Heart left ventricle (tissue), 16 donors: ENCODE measurements at places on chromosomes 5 and 9.

DNA sequence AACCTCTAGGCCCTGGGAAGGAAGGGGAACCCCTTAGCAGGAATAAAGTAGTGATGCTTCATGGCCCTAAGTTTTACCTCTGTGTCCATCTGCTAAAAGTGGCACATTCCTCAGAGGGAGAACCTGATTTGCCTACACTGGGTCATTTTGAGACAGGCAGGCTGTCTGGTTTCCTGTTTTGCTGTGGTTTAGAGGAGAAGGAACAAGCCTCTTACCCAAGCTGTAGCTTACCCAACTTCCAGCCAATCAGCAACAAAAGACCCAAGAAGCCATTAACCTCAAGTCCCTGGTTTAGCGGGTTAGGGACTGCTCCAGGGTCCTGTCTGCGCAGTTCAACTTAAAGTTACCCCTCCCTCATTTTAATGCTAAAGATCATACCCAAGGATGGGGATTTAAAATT is 411.0 kb downstream of the MAT2B start:
- no peak for DNase-seq
- H3K4me1 ChIP-seq: no peaks in the 10 kb centered on the region
- no peaks in the 10 kb centered on the region for H3K36me3 ChIP-seq
- H3K27ac ChIP-seq: no peak overlapping the region
- no peaks in the 10 kb centered on the region for H3K27me3 ChIP-seq

DNA sequence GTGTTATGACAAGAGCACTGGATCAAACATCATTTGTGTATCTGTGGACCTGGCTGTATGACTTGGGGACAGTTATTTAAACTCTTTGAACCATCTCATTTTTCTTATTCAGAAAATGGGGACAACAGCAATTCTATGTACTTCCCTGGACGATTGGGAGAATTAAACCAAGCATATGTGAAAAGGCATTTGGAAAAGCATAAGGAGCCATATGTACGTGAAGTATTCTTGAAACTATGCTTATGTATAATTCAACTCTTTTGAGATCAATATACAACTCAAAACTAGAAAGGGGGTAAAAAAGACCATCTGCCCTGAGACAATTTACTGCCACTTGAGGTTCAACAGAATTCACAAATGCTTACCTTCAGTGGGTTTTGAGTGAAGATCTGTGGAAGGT is 75.5 kb downstream of the NLN start:
- no peak for DNase-seq
- H3K4me3 ChIP-seq: no peak overlapping the region

- no peaks in the 10 kb centered on the region for H3K36me3 ChIP-seq
- H3K4me3 ChIP-seq: peak overlapping the region; percentile 72
- H3K27me3 ChIP-seq: no peaks in the 10 kb centered on the region
- peak overlapping the region; percentile 65 for H3K27ac ChIP-seq
- peaks cover 13% of the 10 kb centered on the region for H3K4me1 ChIP-seq
Measured at GRCh38 chr5:69331528-69332445, 814 bp downstream of the CCDC125 start.

GRCh38 chr5:89735082-89735481 is 674.5 kb downstream of the CETN3 start:
- no peak overlapping the region for H3K4me3 ChIP-seq
- no peaks in the 10 kb centered on the region for H3K36me3 ChIP-seq
- H3K4me1 ChIP-seq: no peaks in the 10 kb centered on the region
- H3K27me3 ChIP-seq: no peaks in the 10 kb centered on the region

DNA sequence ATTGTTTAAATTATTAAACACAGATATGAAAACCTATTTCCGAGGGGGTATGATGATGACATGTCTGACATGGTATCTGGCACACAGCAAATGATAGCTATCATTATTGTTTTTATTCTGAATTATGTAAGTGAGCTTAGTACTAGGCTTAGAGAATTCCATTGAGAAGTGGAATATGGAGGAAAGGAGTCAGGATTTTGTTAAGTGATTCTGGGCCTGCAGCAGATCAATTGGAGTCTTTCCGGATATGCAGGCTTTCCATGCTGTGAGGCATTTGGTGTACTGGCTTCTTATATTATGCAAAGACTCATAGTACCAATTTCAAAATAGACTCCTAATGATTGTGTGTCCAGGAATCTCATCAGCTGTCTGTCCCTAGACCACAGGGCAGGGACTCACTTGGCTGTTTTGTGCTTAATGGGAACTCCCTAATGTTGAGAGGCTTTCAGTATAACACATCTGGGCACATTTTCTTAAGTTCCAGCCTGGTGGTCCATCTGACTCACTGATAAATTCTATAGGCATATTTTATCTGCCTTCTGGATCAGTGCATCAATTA is 180.0 kb upstream of the KLF9 start:
- no peaks in the 10 kb centered on the region for H3K36me3 ChIP-seq
- DNase-seq: no peak
- H3K27ac ChIP-seq: peak overlapping the region; percentile 27
- H3K4me1 ChIP-seq: peaks cover 4% of the 10 kb centered on the region

- no peak for DNase-seq
- peaks cover 16% of the 10 kb centered on the region for H3K36me3 ChIP-seq
- no peak overlapping the region for H3K4me3 ChIP-seq
- H3K27ac ChIP-seq: no peak overlapping the region
Measured at GRCh38 chr5:123610665-123611405, 98.9 kb downstream of the CSNK1G3 start.

- no peaks in the 10 kb centered on the region for H3K36me3 ChIP-seq
- no peak overlapping the region for H3K27ac ChIP-seq
- no peaks in the 10 kb centered on the region for H3K27me3 ChIP-seq
- no peaks in the 10 kb centered on the region for H3K4me1 ChIP-seq
Measured at GRCh38 chr5:133234911-133235310, 183.1 kb downstream of the HSPA4 start.

GRCh38 chr9:80560976-80561375 is 989.2 kb downstream of the TLE4 start:
- no peaks in the 10 kb centered on the region for H3K36me3 ChIP-seq
- H3K27me3 ChIP-seq: no peaks in the 10 kb centered on the region
- no peak for DNase-seq
- no peak overlapping the region for H3K27ac ChIP-seq
- H3K4me1 ChIP-seq: no peaks in the 10 kb centered on the region

DNA sequence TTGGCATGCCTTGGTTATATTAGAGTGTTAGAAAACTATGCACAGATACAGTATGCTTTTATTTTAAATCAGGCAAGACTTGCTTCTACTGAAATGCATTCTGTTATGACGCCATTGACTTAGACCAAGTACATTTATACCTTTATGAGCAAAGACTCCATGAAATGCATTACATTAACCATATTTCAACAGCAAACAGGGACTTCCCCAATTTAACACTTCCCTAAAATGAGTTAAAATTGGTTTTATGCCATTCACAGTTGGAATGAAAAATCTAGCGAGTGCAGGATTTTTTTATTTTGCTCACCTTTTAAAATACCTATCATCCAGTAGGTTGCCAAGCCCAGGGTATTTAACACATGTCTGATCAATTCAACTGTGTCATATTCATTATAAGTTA is 272.1 kb upstream of the IZUMO3 start:
- H3K36me3 ChIP-seq: no peaks in the 10 kb centered on the region
- H3K4me1 ChIP-seq: no peaks in the 10 kb centered on the region
- no peak for DNase-seq
- H3K27ac ChIP-seq: no peak overlapping the region
- H3K4me3 ChIP-seq: no peak overlapping the region
- H3K27me3 ChIP-seq: no peaks in the 10 kb centered on the region

DNA sequence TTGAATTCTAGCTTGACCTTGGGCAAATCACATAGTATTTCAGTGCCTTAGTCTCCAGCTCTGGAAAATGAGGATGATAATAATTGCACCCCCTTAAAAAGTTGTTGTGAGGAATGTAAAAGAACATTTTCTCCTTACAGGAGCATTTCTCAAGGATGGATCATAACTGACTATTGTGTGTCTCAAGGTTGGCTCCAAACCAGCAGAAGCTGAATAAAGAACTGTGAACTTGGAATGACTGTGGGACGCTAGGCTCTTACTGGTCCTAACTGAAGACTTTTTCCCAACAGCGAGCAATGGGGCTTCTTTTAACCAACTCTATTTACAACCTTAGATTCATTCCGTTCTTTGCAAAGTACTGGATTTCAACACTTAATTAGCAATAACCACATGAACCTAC is 26.2 kb upstream of the GLRX start:
- H3K4me1 ChIP-seq: peaks cover 2% of the 10 kb centered on the region
- DNase-seq: no peak
- no peak overlapping the region for H3K27ac ChIP-seq

DNA sequence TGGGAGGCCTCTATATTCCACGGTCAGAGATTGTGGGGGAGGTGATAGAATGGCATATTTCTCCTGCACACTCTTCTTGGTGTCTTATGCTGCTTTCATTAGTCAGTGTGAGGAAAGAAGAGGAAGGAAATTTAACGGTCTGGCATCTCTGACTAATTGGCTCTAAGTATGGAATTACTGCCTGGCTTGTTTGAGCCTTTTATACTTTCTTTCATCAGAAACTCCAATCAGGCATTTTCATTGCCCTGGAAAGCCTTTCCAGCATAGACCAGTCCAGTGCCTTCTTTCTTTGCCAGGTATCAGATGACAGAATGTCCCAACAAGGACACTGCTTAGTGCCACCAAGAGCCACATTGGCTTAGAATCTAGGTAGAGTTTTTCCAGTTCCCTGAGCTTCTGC is 30.2 kb downstream of the CYSTM1 start:
- H3K27me3 ChIP-seq: no peaks in the 10 kb centered on the region
- DNase-seq: no peak
- peaks cover 3% of the 10 kb centered on the region for H3K4me1 ChIP-seq
- peak overlapping the region; percentile 41 for H3K27ac ChIP-seq
- no peak overlapping the region for H3K4me3 ChIP-seq

DNA sequence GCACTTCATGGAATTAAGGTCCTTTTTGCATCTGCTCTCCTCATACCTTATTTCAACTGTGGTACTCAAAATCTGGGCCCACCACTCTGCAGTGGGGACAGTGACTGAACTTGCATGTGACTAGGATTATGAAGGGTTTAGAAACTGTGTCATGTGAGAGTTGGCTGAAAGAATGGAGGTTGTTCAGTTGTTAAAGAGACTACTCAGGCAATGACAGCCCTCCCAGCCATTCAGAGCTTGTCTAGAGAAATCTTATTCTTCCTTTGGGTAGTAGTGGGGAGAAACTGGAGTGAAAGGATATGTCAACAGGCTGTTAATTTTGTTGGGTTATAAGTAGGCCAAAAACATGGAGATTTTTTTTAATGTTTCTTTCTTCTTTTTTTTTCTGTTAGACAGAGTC is 10.3 kb downstream of the AOPEP start:
- peaks cover 4% of the 10 kb centered on the region for H3K4me1 ChIP-seq
- H3K27me3 ChIP-seq: no peaks in the 10 kb centered on the region
- no peak overlapping the region for H3K27ac ChIP-seq
- peaks cover 3% of the 10 kb centered on the region for H3K36me3 ChIP-seq

DNA sequence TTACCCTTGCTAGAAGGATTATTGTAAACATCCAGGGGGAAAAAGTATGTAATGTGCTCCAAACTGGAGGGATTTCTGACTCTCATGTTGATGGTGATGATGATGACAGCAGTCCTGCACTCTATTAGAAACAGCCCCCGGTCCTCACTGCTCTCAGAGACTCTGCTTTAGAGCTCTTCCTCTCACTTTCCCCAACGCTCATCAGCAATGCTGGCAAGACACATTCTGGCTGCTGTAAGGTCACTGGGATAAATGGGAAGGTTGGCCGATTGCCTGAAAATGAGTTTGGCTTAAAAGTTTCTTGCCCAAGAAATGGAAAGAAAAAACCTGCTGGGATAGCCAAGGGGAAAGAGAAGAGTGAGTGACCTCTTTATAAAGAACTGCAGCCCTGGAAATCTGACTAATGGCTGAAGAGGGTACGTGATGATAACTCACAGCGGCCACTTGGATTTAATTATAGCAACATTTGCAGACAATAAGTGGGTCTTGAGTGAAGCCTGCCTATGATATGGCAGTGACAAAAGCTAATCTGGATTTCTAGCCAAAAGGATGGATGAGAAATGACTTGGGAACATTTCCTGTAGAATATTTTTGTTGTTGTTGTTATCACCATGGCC is 235.8 kb downstream of the TMEM38B start:
- no peaks in the 10 kb centered on the region for H3K36me3 ChIP-seq
- DNase-seq: peak; percentile 67
- no peak overlapping the region for H3K27ac ChIP-seq
- H3K4me3 ChIP-seq: no peak overlapping the region
- no peaks in the 10 kb centered on the region for H3K4me1 ChIP-seq
- no peaks in the 10 kb centered on the region for H3K27me3 ChIP-seq

DNA sequence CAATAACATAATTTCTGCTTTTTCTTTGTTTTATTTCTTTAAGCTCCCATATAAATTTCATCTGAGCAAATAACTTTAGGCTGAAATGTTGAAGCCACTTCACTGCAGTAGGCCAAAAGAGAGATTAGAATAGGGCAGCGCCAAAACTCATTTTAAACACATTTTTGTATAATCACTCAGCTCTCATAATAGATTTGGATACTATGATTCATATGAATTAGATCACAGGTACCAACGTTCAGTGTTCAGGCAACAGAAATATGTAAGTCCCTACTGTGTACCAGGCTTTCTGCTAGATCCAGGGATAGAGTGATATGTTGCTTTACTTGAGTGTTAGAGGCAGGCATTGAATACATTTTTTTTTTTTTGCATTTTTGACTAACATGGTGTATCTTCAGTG is 370.5 kb downstream of the PTPRD start:
- no peak overlapping the region for H3K4me3 ChIP-seq
- H3K36me3 ChIP-seq: no peaks in the 10 kb centered on the region
- DNase-seq: no peak
- no peaks in the 10 kb centered on the region for H3K4me1 ChIP-seq
- H3K27ac ChIP-seq: no peak overlapping the region

- H3K4me3 ChIP-seq: no peak within 1 kb of the TSS
- no peak for DNase-seq
- H3K27me3 ChIP-seq: peaks cover 42% of the 10 kb centered on the region
- H3K4me1 ChIP-seq: no peaks in the 10 kb centered on the region
Measured at GRCh38 chr5:140821375-140822280, at the start of gene PCDHA5. Gene PCDHA5, plus strand, starts transcription at chr5:140821613.

- no peaks in the 10 kb centered on the region for H3K36me3 ChIP-seq
- DNase-seq: no peak
- no peaks in the 10 kb centered on the region for H3K27me3 ChIP-seq
- no peaks in the 10 kb centered on the region for H3K4me1 ChIP-seq
- H3K4me3 ChIP-seq: no peak overlapping the region
Measured at GRCh38 chr9:17589771-17590170, 10.9 kb downstream of the SH3GL2 start.
